Activated CD4-positive, alpha-beta memory T cell treated with anti-CD3 and anti-CD28 coated beads for 36 hours (primary cell): ENCODE measurements at places on chromosomes 1 and 21.

DNA sequence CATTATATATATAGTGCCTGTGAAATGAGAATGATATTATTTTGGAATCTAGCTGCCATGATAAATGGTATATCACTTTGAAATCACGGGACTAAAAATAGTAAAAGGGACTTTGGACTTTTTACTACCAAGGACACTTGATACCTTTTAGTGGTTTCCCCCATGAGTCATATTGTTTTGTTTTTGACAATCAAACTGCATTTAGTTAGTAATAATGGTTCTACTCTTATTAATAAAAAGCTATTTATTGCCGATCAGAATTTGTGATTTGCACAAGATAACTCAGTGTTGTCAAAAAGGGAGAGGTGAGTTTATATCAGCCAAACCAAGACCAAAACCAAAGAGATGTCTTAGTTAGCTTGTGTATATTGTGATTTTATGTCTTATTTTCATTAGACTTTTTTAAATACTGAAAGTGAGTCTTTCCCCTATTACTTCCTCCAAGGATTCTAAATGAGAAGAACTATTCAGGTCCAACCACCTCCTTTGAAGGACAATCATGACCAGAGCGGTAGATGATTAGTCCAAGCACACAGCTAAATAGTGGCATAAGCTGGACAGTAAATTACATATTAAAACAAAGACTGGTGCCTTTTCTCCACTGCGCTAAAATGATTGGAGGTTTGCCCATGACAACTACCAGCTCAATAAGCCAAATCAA lies 281.7 kb upstream of the ESRRG start:
- DNase-seq: no peak

GRCh38 chr1:59833022-59833421 lies 18.3 kb downstream of the HOOK1 start:
- no peak for DNase-seq

GRCh38 chr1:36964830-36965229 lies 69.5 kb downstream of the GRIK3 start:
- no peak for DNase-seq

DNA sequence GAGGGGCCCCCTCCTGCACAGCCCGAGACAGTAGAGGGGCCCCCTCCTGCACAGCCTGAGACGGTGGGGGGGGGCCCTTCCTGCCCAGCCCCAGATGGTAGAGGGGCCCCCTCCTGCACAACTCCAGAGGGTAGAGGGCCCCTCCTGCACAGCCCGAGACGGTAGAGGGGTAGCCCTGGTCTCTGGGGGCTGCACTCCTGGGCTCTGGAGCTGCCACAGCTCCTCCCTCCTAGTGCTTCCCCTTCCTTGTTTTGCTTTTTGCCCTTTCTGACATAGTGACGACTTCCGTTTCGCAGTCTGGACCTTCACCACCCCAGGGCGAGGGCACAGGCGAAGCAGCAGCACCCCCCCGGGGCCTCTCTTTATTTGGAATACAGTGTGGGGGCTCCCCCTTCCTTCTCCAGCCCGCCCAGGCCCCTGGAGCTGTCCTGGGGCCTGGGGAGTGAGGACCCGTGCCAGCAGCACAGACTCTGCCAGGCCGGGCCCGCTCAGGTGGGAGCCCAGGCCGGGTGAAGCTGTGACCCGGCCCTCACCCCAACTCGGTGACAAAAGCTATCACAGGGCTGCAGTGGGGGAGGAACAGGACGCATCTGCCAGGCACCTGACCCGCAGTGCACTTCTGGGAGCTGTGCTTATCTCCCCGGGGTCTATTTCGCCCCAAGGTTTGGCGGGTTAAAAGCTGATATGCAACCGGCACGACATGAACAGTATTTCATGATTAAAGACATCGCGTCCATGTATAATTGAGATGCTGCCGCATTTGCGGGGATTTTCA lies 1.1 kb upstream of the PRXL2B start:
- DNase-seq: peak; percentile 83

- DNase-seq: no peak
These were observed 40.5 kb upstream of the RBBP5 start for GRCh38 chr1:205162301-205162700.

DNA sequence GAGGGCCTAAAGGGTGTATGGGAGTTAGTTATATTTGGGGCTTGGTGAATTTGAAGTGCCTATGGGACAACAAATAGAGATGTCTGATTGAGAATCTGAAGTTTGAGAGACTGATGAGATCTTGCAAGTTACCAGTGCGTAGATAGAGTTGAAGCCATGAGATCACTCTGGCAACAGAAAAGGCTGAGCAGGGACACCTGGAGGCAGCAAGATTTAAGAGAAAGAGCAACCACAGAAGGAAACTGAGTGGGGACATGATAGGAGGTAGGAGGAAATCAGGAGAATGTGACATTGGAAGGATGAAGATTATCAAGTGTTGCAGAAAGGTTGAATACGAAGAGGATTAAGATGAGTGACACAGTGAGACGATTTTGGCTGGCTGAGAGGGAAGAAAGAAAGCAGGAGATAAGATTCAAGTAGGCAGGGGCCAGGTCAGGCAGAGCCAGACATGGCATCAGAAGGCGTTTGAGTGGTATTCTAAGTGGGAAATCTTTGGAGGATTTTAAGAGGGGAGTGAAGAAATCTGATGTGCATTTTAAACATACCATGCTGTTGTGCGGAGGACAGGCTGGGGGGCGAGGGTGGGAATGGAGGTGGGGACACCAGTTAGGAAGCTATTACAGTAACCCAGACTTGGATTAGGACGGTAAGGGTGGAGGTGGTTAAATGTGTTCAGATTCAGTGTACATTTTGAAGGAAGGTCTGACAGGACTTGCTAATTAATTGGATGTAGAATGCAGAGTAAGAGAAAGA lies 3.0 kb upstream of the MPL start:
- DNase-seq: no peak

DNA sequence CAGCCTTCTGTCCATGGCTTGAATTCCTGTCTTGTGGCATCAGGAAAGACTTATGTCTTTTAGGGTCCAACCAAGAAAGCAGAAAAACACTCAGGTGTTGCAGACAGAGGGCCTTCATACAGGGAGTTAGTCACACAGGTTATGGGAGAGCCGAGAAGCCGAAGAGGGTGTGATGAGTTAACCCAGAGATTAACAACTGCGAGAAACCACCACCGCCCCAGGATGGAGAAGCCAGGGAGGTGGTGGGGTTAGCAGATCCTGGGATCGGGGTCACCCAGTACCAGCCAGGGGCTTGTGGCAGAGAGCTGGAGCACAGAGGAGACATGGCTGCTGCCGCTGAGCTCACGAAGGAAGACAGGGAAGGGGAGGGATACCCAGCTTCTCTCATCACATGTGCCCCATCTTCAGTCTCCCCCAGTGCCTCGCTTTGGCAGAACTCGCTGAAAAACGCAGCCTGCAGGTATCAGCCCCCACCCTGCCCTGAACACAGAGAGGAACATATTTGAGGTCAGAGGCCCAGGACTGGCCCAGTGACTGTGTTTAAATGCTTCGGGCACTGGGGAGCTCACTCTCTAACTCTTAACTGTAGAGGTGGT lies 58.7 kb downstream of the RUNX3 start:
- DNase-seq: peak; percentile 7

DNA sequence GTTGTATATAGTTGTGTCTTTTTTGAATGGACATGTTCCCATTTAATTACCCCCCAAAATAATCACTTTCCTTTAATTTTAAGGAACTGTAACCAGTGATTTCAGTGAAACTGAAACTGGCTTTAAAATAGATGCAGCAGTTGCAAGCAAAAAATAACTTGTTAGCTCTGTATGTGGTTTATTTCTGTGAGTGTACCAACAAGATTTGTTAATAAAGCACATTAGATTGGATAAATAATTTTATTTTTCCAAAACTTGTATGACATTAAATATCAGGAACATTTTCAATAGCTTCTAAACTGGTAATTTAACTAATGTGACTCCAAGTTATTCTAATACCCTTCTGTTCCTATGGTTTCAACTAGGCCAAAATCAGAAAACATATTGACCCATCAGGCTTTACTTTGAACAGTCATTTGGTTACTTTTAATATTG lies 184.3 kb upstream of the CACYBP start:
- no peak for DNase-seq

GRCh38 chr1:82220754-82221153 lies 420.0 kb downstream of the ADGRL2 start:
- DNase-seq: no peak

GRCh38 chr1:88998716-88999115 lies 6.3 kb upstream of the KYAT3 start:
- no peak for DNase-seq

GRCh38 chr21:38990424-38990794 lies 184.7 kb downstream of the ETS2 start:
- DNase-seq: no peak

DNA sequence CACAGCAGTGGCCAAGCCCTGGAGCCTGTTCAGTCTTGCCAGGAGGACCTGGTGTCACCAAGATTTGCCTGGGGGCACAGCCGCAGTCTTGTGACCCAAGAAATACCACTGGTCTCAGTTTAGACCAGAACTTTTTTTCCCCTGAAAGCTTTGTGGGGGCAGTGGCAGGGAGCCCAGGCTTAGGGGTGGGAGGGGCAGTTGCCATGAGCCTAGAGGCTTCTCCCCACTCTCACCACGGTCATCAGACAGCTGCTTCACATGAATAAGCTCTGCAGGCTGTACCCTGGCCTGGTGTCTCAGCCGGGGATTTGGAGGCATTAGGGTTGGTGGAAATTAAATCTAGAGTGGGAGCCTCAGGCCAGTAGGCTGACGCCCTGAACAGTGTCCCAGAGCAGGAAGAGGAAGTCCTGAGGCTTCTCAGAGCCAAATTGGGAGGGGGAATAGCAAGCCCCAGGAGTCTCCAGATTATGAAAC lies 73.7 kb downstream of the SLC16A1 start:
- no peak for DNase-seq

DNA sequence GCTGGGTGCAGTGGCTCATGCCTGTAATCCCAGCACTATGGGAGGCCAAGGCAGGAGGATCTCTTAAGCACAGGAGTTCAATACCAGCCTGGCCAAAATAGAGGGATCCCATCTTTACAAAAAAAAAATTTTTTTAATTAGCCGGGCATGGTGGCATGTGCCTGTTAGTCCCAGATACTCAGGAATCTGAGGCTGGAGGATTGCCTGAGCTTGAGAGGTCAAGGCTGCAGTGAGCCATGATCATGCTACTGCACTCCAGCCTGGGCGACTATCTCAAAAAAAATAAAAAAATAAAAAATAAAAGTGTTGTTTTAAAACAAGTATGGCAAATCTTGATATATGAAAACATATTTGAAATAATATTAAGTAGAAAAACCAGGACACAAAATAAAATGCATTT lies 44.4 kb upstream of the CACHD1 start:
- no peak for DNase-seq

- DNase-seq: peak; percentile 53
These were observed 7.0 kb downstream of the KCNAB2 start for GRCh38 chr1:6052543-6053205.

DNA sequence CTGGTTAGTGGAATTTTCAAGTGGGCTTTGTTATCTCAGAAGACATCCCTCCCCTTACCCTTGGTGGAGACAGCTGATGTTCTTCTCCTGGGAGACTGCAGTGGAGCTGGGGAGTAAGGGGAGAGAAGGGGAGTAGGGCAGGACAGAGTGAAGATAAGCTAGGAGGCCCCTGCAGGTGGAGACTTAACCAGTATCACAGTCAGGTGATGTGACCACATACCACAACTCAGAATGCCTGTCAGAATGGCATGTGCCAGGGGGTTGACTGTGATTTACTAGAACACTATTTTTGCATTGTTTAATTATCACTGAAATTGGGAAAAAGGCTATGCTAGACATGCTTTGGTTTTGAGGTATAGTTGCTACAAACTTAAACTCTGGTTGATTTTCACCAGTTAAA lies 124.6 kb downstream of the NRDC start:
- no peak for DNase-seq

DNA sequence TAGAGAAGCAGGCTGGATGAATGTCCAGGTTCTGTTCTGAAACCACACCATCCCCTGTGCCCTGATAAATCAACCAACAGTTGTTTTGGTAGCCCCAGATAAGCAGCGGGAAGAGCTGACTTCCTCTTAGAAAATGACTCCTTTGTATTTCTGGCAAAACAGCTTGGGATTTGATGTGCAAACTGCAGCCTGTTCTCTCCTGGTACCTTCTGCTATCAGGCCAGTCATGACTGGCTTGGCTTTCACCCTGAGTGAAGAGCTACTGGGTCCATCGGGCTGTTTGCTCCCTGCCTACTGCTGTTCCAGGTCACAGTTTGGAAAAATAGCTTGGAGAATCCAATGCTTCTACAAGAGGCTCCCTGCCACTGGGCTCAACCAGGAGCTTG lies 116.8 kb downstream of the DTL start:
- no peak for DNase-seq

- DNase-seq: no peak
These were observed 860.8 kb downstream of the BRINP3 start for GRCh38 chr1:189616893-189617292.

GRCh38 chr1:165840423-165840822 lies 13.0 kb downstream of the UCK2 start:
- DNase-seq: no peak

GRCh38 chr1:15103906-15104305 lies 49.6 kb upstream of the TMEM51 start:
- no peak for DNase-seq
